ENCODE measurements at places on chromosomes 1 and 21.

DNA sequence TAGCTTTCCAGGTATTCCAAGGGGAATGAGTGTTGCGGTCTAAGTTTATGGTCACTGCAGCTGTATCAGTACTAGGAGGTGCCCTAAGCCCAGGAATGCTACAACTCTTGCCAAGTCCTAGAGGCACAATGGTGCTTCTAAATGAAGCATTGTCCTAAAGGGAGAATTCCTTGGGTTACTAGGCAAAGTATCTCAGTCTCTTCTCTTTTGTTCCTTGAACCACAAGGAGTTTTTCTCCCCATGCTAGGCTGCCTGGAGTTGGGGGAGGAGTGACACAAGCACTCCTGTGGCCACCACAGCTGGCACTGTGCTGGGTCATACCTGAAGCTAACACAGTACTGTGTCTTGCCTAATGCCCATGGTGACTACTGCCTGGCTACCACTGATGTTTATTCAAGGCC lies 50.7 kb downstream of the KMO start:
- no peak for DNase-seq

DNA sequence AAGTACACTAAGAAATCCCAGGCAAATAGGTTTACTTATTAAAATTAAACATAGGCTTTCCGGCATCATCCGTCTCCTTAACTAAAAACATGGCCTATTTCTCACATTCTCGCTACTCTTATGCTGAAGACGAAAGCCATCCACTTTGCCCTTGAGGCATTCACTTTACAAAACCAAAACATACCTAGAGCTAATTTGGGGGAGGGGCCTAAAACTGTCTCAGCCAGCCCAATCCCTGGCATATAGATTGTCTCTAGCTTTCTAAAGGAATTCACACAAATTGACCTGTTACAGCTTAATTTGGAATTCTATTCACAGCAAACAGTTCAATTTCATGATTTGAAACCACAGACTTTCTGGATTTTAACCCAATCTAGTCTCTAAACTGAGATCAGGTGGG lies 34.8 kb downstream of the SLC35D1 start:
- DNase-seq: no peak

DNA sequence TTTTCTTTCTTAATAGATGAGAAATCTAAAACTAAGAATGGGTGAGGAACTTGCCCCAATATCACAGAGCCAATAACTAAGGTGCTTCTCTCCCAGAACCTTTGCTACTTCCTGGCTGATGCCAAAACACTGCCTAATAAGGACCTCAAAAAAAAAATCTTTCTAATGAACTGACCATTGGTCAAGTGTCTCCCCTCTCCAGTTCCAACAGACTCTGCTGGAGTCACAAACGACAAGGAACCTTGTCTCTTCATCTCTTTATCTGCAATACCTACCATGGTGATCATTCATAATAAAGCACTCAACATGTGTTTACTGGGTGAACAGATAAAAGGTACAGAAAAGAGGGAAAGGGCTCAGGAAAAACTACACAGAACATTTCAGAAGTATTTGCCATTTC lies 197.4 kb downstream of the LTN1 start:
- DNase-seq: no peak

DNA sequence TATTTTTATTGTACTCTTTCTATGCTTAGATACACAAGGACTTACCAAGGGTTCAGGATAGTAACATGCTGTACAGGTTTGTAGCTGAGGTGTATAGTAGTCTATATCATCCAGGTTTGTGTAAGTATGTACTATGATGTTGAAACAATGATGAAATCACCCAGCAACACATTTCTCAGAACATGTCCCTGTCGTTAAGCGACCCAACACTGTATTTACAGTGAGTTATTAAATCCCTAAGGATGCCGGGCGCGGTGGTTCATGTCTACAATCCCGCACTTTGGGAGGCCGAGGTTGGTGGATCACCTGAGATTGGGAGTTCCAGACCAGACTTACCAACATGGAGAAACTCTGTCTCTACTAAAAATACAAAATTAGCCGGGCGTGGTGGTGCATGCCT lies 21.6 kb upstream of the RCOR3 start:
- no peak for DNase-seq

DNA sequence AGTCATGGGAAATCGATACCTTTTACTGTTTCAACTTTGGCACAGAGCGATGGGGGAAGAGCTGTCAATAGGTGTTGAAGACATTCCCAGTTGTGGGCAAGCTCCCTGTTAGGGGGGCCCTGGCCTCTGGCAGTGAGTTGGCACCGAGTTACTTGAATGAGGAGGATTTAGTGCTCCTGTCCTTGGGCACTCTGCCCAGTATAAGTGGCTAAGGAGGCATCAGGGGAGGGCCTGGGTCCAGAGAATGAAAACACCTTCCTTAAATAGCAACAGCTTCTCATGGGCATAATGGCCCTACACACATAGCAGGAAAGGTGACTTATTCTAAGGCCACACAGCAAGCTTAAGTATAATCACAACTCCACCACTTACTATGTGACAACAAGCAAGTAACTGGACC lies 664.4 kb downstream of the PTPRU start:
- no peak for DNase-seq

- DNase-seq: no peak
Observed at GRCh38 chr1:55926906-55927471, 652.4 kb downstream of the PLPP3 start.

DNA sequence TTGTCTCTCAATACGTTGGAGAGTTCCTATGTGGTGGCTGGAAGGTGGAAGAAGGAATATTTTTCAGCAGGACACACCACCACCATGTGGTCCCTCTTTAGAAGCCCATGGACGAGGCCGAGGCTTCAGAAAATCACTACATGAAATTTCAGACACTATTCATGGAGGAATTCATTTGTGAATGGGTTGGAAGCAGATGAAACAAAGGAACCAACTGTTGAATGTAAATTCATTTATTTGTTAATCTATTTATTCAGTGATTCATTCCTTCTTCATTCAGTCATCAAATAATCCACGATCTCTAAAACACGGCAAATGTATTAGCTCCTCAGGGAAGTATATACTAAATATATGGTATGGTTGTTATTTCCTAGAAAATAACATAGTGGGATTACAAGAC lies 12.2 kb downstream of the SLC35F3 start:
- DNase-seq: no peak

GRCh38 chr21:31220575-31220974 lies 123.5 kb downstream of the TIAM1 start:
- DNase-seq: no peak

GRCh38 chr1:156337888-156338179 lies 258 bp downstream of the CCT3 start:
- DNase-seq: no peak

- no peak for DNase-seq
Observed at GRCh38 chr21:15097580-15097979, 32.8 kb upstream of the NRIP1 start.

GRCh38 chr1:235820061-235820460 lies 46.6 kb downstream of the LYST start:
- DNase-seq: no peak

- no peak for DNase-seq
Observed at GRCh38 chr1:174949061-174949460, 50.7 kb upstream of the CACYBP start.

DNA sequence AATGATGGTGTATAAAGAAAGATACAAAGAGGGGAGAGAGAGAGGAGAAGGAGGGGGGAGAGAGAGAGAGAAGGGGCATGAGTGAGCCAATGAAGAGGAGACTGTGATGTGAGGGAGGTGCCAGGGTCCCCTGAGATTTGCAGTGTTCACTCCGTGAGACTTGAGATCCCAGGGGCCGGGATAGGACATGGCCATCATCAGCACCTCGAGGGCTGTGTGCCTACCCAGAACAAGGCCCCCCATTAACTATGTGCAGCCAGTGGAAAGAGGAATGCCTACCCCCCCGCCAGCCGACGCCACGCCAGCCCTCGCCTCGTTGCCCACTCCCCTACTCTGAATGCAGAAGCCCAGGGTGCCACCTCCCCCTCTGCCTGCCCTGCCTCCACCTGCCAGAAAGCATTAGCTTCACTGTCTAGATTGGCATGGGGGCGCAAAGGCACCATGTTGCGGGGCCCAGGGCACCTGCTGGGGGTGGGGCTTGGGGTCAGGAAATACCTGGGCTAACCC lies 14.8 kb downstream of the LGR6 start:
- DNase-seq: no peak

- DNase-seq: no peak
Observed at GRCh38 chr1:223531742-223532341, 133.7 kb downstream of the CAPN8 start.

DNA sequence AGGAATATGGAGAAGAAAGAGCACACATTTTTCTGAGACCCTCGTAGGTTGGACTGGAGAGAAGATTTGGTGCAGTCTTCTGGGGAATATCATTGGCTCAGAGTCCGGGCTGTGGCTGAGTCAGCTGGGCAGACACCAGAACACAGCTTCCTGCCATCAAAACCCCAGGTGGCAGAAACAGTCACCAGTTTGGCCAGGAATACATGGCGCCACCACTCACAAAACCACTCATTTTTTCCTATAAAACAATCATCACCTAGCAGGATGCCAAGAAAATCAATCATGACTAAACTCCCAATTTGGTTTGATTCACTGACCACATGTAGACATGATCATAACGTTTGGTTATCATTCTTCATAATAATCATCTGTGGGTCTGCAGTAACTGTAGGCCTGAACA lies 178.1 kb upstream of the PBX1 start:
- DNase-seq: no peak

GRCh38 chr1:98556521-98557158 lies 104.9 kb upstream of the SNX7 start:
- DNase-seq: no peak

DNA sequence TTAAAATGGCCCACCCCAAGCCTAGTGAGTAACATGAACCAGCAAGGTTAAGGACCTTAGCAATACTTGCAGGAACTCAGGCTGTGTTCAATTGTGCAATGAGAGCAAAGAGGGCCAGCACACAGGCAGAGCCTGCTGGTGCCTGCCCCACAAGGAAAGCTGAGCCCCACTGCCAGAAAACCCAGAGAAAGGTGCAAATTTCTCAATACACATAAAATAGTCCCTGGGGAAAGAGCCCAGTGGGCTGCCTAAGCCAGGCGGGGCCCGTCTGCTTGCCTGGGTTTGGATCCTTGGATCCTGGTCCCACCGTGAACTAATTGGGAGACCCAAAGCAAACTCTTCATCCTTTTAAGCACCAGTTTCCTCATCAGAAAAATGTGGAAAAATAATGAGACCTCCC lies 128.5 kb upstream of the CACNA1E start:
- no peak for DNase-seq

DNA sequence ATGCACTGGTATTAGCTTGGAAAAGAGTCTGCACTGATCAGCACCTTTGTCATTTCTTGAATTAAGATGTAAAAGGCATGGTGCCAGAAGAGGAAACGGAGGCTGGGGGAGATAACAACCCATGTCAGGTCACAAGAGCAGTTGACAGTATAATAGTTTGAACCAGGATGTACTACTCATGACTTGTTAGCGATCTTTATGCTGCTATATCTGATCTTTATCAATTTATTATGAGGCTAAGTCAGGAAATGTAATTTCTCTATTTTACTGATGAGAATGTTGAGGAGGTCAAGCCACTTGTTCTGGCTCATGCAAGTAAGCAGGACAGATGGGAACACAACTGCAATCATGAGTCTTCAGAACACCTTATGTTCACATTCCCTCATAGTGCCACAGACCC lies 41.4 kb downstream of the RGS5 start:
- no peak for DNase-seq

DNA sequence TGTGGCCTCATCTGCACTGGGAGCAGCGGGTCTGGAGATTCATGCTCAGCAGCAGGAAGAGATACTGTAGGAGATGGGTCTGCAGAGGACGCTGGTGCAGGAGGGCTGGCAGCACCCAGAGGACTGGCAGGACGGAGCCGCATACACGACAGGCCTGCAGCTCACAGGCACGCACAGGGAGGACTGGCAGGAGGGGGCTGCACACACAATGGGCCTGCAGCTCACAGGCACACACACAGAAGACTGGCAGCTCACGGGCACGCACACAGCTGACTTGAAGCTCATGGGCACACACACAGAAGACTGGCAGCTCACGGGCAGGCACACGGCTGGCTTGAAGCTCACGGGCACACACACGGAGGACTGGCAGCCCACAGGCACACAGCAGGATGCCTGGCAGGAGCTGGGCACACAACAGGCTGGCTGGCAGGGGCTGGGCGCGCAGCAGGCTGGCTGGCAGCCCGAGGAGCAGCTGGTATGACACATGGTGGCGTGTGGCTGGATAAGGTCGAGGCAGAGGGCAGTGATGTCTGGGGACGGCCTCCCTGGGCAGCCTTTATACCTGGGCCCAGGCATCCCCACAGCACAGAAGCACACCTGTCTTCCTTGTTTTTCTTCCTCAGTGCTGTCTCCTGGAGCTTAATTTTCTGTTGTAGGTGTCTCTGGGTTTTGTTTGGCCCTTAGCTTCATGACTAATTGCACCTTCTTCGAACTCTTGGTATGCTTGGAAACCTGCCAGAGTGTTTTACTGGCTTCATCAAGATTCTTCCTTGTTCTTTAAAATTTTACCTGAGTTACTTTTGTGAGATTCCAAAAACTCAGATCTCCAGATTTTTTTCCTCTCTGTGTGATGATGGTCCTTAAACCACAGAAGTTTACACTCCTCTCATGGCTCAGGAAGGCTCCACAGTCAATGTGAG lies at the start of gene KRTAP12-2:
KRTAP12-2 (minus strand) TSS at position 527 of the 920 bp plus-strand sequence; CDS start at position 486, 41 bp downstream.
- no peak for DNase-seq

- no peak for DNase-seq
Observed at GRCh38 chr1:40362699-40363098, 10.8 kb upstream of the SMAP2 start.

DNA sequence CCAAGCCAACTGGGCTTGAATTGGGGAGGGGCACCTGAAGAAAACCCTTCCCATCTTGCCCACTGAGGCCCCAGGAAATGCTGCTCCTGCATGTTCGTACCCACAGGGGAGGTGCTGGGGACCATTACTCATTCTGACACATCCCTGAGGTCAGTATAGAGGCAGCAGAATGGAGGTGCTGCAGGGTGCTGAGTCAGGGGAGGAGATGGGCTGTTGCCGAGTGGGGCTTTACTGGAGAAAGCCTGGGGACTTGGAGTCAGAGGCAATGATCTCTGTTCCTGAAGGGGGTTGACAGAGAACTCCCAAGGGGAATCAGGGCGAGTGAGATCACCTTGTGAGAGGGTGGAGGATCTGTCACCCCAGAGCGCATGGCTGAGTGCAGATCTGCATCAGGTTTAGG lies 40.2 kb upstream of the KCNA10 start:
- DNase-seq: no peak

DNA sequence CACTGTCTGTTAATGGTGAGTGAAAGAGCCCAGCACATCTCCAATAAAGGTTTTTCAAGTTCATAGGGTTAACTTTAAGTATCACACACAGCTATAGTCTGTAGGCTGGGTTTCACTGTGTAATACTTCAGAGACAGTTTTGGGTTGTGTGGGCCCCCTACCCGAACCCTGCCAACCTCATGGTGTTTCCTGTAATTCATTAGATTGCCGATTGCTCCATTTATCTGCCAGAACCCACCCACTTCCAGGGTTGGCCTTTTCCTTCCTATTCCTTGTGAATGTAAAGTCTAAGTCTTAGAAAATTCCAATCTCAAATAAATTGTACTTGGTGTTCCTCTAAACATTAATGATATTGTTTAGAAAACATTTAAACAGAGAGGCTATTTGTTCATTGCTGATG lies 43.6 kb downstream of the CTTNBP2NL start:
- DNase-seq: no peak

All from effector CD8-positive, alpha-beta T cell (primary cell).